Hematopoietic multipotent progenitor cell treated with erythropoietin and hydrocortisone succinate and interleukin-3 and kit ligand, for 15 days (in vitro differentiated cells): ENCODE measurements at places on chromosomes 11 and 22.
A peak's percentile ranks its signal among the peaks of the same experiment; 100 is the strongest.

DNA sequence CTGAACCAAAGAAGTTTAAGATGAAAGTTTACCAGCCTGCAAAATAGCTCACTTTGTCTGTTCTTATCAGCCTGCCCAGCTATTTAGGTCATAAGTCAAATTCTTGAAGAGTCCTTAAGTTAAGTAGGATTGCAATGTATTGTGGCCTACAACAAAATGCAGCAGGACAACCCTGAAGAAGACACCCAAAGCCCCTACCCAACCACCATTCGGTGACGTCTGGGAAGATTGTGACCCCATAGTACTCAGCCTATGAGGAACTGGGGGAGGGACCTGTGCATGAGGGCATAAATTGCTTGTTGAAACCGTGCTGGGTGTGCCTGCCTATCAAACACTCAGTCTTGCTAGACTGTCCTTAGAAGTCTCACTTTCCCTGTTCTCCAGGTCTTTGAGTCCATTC lies 50.5 kb upstream of the FDX1 start:
- DNase-seq = no peak

GRCh38 chr11:9320047-9320446 lies 5.7 kb upstream of the TMEM41B start:
- no peak for DNase-seq

- no peak for DNase-seq
Measured at GRCh38 chr22:25970999-25971811, 198.1 kb upstream of the SEZ6L start.

DNA sequence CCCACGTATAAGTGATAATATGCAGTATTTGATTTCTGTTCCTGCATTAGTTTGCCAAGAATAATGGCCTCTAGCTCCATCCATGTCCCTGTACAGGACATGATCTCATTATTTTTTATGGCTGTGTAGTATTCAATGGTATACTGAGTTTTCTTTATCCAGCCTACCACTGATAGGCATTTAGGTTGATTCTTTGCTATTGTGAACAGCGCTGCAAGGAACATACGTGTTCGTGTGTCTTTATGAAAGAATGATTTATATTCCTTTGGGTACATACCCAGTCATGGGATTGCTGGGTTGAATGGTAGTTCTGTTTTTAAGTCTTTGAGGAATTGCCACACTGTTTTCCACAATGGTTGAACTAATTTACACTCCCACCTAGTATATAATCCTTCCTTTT lies 1.5 kb upstream of the FAM111A start:
- no peak for DNase-seq

DNA sequence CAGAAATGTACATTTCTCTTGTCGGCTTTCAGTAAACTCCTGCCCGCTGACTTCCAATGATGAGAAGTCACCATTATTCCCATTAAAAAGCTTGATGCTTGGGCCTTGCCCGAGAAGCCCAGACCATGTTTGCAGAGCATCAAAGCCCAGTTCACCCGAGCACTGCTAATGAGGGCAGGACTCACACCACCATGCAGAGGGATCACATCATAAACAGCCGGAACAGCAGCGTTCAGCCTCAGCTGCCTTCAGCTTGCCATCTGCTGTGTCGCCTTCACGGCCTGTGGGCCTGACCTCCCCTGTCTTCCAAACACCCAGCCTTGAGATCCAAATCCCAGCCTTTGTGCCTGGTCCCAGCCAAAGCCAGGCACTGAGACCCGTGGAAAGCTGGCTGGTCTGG lies 105.4 kb upstream of the CSNK2A3 start:
- no peak for DNase-seq

DNA sequence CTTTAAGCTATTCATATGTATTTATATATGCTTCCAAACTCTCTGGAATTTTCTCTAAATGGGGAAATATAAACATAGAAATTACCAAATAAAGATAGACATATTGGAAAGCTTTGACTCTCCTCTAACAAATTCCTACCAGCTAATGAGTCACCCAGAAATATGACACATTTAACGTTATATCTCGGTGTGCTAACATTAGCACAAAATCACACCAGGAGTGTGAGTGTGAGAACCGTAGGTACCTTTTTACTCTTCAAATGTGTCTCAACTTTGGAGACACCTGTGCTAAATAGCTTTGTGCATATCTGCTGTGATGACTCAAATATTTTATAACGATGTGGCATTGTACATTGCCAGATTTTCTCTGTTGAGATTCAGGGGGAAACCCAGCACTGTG lies 714.4 kb downstream of the METTL15 start:
- no peak for DNase-seq

DNA sequence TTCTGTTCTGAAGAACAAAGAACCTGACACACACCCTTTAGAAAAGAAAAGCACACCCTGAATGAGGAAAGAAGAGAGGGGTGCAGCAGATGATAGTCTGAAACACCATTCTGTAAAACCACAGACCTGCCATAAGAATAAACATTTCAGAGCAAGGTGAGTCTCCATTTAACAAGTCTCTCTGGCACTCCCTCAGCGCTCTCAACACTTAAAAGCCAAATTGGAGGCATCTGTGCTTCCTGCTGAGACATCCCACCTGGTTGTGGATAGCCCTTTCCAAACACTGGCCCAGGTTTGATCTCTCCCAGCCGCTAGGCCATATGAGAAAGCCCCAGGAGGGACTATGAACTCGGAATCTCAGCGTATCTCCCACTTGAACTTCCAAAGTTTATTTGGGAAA lies 36.3 kb downstream of the ETS1 start:
- DNase-seq = no peak

DNA sequence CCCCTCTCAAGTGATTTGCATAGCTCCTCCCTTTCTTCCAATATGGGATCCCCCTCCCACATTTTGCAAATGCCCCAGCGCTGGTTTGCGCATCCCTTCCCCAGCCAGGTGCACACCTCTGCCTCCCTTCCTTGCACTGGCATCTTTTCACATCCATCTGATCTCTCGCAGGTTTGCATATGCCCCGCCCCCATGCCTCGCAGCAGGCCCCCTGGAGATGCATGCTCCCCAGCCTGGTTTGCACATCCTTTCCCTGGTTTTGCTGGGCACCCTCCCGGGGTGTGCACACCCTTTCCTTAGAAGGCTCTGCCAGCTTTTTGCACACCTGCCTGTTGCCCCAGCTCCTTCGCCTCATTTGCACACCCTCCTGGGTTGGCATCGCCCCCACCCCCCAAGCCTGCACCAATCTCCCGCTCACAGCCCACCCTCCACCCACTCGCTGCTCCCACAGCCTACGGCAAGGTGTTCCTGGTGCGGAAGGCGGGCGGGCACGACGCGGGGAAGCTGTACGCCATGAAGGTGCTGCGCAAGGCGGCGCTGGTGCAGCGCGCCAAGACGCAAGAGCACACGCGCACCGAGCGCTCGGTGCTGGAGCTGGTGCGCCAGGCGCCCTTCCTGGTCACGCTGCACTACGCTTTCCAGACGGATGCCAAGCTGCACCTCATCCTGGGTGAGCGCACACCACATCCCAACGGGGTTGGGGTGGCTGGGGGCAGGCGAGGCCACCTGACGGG lies 917 bp downstream of the RPS6KA4 start:
- DNase-seq = no peak

GRCh38 chr11:132655187-132655855 lies 877.0 kb downstream of the OPCML start:
- no peak for DNase-seq

GRCh38 chr11:95499516-95500135 lies 268.6 kb upstream of the SESN3 start:
- no peak for DNase-seq

GRCh38 chr22:16810188-16810802 lies 14.9 kb downstream of the XKR3 start:
- no peak for DNase-seq

- no peak for DNase-seq
Measured at GRCh38 chr11:118615976-118616371, 8.6 kb downstream of the PHLDB1 start.

- DNase-seq = no peak
Measured at GRCh38 chr22:20645954-20646353, 128.0 kb upstream of the SERPIND1 start.

DNA sequence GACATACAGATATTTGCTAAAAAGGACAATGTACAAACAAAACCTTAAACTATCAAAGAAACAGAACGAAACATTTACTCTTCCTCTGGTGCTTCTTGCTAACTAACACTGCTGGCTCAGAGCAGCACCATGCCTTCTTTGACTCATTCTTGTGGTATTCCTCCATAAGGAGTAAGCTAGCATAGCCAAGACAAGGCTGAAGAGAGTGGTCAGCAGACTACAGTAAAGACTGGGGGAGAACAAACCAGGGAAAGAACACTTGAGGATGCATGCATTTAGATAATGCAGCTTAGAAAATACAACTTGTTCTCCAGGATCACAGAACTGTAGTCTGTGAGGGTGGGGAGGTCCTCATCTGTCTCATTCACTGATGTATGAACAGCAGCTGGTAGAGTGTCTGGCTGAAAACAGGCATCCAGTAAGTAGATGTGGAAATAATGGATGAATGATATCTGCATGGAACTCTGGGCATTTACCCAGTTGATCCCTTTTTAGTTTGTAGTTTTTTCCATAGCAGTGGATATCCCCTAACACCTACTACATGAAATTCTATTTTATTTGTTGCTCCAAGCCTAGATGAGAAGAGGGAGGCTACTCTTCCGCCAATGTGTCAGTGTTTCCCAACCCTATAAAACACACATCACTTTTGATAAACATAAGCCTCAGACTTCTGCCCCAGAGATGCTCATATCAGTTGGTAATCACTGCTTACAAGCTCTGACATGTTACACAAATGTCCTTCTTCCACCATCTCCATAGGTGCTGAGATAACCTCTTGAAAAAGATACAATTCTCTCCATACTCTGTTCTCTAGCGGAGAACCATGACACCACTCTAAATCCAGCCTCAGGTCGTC lies 7.3 kb downstream of the SNX19 start:
- no peak for DNase-seq

- DNase-seq = no peak
Measured at GRCh38 chr11:58807343-58807742, 37.2 kb downstream of the GLYATL2 start.

DNA sequence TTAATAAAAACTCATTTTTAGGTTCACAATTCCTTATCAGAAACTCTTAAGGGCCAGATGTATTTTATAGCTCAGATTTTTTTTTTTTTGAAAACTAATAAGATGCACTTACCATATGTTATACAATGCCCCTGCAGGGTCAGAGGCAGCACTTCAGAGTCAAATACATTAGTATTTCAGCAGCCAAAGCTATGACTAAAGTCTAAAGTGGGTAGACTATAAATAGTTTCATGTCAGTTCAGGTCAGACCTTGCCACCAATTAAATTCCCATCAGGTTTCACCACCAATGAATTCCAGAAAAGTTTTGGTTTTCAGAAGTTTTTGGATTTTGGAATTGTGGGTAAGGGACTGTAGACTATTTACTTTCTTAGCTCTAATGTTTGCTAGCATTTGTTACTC lies 75.9 kb downstream of the FAM83F start:
- DNase-seq = no peak

DNA sequence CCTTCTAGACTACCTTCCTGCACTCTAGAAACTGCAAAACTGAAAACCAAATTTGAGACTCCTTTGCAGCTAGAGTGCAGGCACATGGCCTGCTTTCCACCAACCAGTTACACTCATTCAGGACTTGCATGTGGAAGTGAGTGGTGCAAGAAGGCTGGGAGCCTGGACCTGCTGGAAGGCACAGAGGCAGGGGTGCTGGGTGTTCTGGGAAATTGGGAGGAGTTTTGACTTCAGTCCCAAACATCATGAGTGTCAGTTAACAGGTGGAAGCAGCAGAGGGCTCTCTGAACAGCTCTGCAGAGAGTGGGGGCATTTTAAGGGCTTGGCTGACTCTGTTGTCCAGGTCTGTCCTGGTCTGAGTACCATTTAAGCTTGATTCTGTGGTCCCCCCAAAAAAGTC lies 49.3 kb upstream of the SYT13 start:
- no peak for DNase-seq

GRCh38 chr22:38766076-38766777 lies 10.4 kb upstream of the SUN2 start:
- peak; percentile 33 for DNase-seq

DNA sequence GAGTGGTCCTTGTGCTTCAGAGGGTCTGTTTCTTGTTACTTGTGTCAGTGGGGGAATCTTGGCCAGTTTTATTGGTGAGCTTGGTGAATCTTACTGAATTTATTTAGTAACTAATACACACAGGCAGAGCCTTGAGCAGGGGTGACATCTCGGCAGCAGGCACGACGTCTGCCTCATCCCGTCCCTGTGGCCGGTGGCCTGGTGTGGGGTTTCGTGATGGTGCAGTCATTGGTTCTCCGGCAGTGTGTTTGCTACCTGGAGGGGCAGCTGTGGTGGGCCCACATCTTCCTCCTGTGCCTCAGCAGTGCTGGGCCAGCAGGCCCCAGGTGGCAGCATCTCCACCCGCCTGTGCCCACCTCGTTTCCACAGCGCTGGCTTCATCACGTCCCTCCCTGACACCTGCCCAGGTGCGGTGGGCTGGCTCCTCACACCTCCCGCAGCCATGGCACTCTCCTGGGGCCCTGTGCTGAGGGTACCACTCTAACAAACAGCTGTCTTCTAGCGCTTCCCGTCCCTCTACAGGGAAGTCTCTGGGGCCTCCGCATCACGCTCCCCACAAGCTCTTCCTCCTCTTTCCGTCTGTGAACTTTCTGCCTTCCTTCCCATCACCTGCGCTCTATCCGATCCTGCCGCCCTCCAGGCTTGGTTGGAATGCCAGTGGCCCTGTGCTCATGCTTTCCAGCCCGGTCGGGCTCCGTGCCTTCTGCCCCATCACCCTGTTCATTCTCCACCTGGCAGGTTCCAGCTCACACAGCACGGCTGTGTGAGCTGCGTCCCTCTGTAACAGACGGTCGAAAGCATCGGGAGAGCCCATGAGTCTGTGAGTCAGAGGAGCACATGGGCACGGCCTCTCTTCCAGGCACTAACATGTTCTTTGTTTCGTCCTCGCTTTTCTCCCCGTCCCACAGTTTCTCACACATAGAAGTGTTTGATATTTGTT lies 203.4 kb downstream of the TBC1D22A start:
- DNase-seq = no peak

GRCh38 chr11:27697679-27698275 lies 2.5 kb downstream of the BDNF start:
- DNase-seq = no peak

DNA sequence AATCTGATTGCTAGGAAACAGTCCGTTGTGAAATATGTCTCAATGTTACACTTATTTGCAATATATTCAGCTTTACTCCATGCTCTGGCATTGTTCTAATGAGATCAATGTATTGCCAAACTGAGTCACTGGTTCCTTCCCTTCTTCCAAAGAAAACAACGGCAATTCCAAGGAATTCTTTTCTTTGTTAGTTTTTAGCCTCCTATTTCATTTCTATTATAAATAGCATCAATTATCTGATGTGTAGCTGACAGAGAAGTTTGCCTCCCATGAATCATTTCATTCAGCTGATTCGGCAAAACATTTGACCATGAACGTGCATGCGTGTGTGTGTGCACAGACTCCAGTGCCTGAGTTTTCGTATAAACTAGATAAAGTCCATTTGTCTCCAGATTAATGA lies 346.8 kb downstream of the ETS1 start:
- no peak for DNase-seq

- peak; percentile 38 for DNase-seq
Measured at GRCh38 chr11:111697933-111698371, 68.2 kb downstream of the PPP2R1B start.

- DNase-seq = peak; percentile 48
Measured at GRCh38 chr22:20015971-20016733, 471 bp downstream of the ARVCF start.

- DNase-seq = no peak
Measured at GRCh38 chr11:117818041-117818873, 6.3 kb downstream of the FXYD2 start.

GRCh38 chr11:113675565-113675964 lies 30.5 kb downstream of the TMPRSS5 start:
- DNase-seq = no peak
